ENCODE measurements at places on chromosomes 7 and 10. TPM values are rescaled to one million over a fixed set of nuclear protein-coding genes. Genes with fewer than 3 reads are reported as not detected.

- DNase-seq: no peak
Observed at GRCh38 chr7:29505931-29506330, 57.7 kb upstream of the PRR15 start.

- no peak for DNase-seq
Observed at GRCh38 chr10:21617267-21617666, 83.2 kb downstream of the MLLT10 start.

- no peak for DNase-seq
Observed at GRCh38 chr10:123507298-123507697, 158.9 kb upstream of the GPR26 start.

DNA sequence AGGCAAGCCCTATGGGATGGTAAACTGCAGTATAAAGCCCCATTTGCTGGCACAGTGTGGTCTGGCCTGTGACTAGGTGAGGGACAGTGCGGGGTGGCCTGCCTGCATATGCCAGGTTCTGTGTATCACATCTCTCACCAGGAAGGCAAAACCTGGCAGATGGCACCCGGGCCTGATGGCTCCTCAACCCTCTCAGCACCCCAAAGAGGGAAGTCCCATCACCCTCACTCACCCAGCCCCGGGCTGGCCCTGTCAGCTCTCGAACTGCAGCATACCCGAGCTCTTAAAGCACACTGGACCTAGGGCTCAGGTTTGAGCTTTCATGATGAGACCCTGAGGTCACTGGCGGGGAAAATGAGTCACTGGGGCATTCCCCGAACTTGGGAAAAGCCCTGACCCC, 130.5 kb downstream of the LHPP start:
- no peak for DNase-seq

- no peak for DNase-seq
Observed at GRCh38 chr10:133336577-133337369, at the start of gene CALY. Gene CALY (minus strand): TSS chr10:133336896. CDS start chr10:133328989, 7,907 bp downstream.

- DNase-seq: no peak
Observed at GRCh38 chr10:31599626-31600504, 280.8 kb downstream of the ZEB1 start.

GRCh38 chr7:5827755-5828154, 46.3 kb upstream of the RNF216 start:
- DNase-seq: peak; percentile 17

GRCh38 chr7:155486783-155487508, 29.0 kb downstream of the EN2 start:
- no peak for DNase-seq

DNA sequence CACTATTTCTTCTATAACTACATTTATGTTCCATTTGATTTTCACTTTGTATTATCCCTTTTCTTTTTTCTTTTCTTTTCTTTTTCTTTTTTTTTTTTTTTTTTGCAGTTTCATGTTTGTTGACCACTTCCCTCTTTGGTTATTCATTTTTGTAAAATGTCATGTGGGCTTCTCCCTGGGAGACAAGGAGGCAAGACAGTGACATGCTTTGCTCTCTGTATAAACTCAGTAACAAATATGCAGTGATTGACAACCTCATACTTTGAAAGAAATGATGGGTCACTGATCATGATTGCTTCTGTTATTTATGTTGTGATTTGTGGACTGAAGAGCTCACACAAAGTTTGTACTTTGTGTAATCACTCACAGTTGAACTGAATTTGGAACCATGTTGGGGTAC, 90.2 kb upstream of the ABI1 start:
- DNase-seq: no peak

DNA sequence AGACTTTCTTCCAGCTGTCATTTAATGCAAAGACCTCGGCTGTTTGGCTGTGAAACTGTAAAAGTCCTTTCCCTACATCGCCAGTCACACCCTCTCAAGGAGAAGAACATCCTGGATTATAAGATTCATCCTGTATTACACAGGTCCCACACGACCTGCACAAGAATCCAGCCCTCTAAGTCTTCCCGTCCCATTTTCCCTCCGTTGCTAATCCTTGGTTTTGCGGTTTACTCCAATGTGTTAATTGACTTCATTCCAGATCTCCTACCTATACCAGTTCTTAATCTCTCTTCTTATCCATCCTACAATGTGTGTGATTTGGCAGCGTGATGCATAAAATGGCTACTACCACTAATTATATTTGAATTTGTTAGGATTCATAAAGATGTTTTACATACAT, 110.4 kb downstream of the COL28A1 start:
- no peak for DNase-seq

DNA sequence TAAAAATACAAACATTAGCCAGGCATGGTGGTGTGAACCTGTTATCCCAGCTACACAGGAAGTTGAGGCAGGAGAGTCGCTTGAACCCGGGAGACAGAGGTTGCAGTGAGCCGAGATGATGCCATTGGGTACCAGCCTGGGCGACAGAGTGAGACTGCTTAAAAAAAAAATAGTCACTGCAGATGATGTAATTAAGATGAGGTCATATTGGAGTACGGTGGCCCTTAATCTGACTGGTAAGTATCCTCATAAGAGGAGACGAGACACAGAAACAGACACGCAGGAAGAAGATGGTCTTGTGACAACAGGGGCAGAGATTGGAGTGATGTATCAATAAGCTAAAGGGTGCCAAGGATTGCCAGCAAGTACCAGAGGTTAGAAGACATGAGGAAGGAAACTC, 156.0 kb downstream of the FAM107B start:
- no peak for DNase-seq

GRCh38 chr7:21293771-21294170, 134.1 kb upstream of the SP4 start:
- DNase-seq: no peak

DNA sequence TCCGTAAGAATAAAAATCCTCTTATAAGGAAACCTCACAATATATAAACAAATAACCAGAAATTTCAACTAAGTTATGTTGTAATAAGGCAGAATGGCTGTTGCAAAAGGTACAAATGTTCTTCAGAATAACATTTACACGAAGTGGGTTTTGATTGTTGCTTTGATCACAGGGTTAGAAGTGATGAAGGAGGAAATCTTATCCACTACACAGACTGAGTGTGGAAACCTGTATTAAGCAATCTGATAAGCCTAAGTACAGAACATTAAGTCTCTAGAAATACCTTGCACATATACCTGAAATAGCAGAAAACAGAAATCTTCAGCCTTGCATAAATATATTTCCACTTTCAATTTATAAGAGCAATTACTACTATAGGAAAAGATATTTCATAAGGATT, 251.9 kb downstream of the ETV1 start:
- no peak for DNase-seq

DNA sequence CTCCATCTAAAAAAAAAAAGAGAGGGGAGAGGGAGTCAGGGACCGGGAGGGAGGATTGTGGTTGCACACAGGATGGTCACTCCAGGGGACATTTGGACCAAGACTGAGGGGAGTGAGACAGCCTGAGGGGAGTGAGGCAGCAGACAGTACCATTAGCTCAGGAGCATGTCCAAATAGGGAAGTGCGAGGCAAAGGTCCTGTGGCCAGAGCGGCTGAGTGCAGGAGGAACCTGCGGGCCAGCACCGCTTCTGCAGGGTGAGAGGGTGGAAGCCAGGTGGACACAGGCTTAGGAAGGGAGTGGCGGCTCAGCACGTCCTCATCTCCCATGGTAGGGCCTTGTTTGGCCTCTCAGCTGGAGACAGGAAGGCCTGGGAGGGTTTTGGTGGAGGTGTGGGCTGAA, 48.9 kb upstream of the PFKFB3 start:
- no peak for DNase-seq

- no peak for DNase-seq
Observed at GRCh38 chr10:86981716-86982115, 13.4 kb downstream of the ADIRF start.

DNA sequence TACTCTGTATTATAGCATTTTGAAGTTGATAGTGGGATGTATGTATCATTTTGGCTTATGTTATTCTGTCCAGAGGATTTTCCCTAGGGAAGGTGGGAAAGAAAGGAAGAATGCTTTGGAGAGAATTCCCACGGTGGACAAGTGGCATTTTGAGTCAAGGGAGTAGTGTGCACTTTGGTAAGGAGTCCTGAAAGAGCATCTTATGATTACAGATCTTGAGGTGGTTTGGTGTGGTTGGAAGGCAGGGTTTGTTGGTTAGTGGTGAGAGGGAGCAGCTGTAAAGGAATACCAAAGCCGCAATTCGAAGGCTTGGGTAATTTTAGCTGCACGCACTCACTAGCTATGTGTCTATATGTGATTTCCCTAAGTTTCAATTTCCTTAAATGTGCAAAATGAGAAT, 16.1 kb downstream of the CCSER2 start:
- no peak for DNase-seq

- DNase-seq: no peak
Observed at GRCh38 chr10:112510384-112510783, 63.4 kb downstream of the VTI1A start.

GRCh38 chr10:75057680-75058079, 53.8 kb upstream of the SAMD8 start:
- DNase-seq: no peak

- DNase-seq: no peak
Observed at GRCh38 chr7:101302641-101303101, 18.9 kb downstream of the IFT22 start.

Gene VSTM2A
- total RNA-seq: not detected

Gene HECW1
- under 0.01 TPM for total RNA-seq

Gene LRMDA
- 3.1 TPM for total RNA-seq

Gene TM9SF3
- 121 TPM for total RNA-seq

Gene LIPM
- total RNA-seq: not detected

Gene PRSS37
- not detected for total RNA-seq

Gene KIF11
- total RNA-seq: 1.3 TPM

Gene PNLIPRP2
- total RNA-seq: not detected

Gene NUDT13
- total RNA-seq: 0.64 TPM

Gene CCDC71L
- total RNA-seq: 6.6 TPM

Gene RPEL1
- total RNA-seq: 0.13 TPM

Gene UCMA
- total RNA-seq: not detected
